Fibroblast of upper back skin (primary cell): ENCODE measurements at places on chromosomes 11 and 22.

GRCh38 chr11:115363921-115364320 lies 140.3 kb downstream of the CADM1 start:
- DNase-seq: peak; percentile 28

DNA sequence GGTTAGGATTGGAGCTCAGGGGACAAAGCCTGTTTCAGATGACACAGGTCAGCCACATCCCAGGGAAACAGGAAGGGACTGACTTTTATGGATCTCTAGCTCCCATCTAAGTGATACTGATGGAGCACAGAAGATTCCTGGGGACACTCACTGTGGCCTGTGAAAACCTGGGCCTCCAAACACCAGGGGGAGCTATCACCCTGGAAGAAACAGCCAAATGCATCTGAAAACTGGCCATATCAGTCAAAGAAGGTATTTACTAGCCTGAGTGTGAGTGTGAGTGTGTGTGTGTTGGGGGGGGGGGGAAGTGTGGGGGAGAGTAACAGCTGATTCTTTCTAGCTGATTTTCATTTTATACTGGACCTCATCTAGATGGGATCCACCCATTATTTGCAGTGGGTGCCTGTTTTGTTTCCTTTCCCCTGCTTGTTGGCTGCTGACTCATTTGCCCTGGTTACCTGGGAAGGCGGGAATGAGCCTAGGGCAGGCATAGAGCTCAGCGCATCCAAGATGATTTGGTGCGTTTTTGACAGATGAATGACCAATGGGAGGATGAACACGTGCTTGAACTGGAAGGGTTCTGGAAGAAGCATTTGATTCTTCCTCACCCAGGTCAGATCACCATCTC lies 284.0 kb downstream of the KIRREL3 start:
- peak; percentile 49 for DNase-seq

DNA sequence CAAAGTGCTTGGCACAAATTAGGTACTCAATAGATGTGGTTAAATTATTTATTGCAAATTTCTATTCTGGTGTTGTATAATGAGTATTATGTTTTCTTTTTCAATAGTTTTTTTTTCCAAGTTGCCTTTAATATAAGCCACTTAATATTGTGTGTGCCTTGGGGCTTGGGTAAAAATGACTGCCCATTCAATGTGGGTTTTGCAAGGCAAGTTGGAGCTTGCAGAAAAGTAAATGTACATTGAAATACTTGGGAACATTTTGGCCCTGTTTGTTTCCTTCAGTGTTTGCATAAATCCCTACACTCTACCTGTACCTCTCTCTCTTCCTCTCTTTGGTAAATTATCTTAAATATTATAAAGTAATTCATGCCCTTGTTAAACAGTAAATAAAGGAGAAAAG lies 2.1 kb upstream of the CCDC81 start:
- no peak for DNase-seq

DNA sequence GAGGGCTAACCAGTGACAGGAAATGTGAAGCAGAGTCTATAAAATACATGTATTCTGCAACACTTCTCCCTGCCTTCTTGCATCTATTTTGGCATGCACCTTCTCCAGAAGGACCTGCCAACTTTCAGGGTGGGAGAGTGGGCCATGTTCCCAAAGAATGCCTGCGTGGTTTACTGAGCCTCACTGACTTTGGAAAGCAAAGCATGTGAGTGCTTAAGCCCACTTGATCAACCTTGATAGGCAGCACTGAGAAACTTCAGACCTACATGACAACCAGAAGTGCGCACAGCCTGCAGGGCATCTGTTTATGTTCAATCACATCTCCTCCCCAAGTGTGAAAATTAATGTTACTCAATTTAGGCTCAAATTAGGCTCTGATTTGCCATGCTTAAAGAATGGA lies 69.2 kb downstream of the AMOTL1 start:
- DNase-seq: no peak

DNA sequence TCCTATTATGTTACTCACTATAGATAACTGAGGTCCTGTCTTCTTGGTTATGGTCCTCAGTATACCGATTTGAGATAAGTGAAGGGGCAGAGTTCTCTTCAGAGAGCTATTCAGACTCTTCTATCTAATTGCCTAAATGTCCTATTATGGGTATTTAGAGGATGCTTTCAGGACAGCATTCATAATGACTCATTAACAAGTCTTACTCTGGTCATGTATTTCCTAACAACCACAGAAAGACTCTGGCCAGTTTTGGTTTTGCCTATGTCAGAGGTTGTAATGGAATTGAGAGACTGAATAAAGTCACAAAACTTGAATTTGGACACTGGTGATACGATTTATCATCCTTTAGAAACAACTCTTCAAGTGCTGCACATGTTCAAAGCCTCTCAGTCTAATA lies 1233.0 kb downstream of the JRKL start:
- no peak for DNase-seq

DNA sequence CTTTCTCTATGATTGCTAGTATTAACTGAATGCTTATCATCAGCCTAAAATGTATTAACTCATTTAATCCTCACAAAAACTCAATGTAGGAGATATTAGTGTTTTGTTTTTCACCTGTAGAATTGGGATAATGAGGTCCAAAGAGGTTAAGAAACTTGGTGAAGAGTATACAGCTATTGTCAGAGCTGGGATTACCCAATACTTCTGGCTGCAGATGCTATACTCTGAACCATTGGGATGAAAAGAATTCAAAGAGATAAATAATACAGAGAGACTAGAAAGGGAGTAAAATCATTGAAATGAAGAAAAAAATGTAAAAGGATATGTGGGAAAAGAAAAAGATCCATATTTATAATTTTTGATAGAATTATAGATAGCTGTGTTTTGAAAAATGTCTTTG lies 137.1 kb downstream of the TRPC6 start:
- DNase-seq: no peak
